ENCODE measurements at places on chromosomes 11 and 22.

- DNase-seq: peak; percentile 44
These were observed 27.2 kb upstream of the PDGFD start for GRCh38 chr11:104191124-104191523.

DNA sequence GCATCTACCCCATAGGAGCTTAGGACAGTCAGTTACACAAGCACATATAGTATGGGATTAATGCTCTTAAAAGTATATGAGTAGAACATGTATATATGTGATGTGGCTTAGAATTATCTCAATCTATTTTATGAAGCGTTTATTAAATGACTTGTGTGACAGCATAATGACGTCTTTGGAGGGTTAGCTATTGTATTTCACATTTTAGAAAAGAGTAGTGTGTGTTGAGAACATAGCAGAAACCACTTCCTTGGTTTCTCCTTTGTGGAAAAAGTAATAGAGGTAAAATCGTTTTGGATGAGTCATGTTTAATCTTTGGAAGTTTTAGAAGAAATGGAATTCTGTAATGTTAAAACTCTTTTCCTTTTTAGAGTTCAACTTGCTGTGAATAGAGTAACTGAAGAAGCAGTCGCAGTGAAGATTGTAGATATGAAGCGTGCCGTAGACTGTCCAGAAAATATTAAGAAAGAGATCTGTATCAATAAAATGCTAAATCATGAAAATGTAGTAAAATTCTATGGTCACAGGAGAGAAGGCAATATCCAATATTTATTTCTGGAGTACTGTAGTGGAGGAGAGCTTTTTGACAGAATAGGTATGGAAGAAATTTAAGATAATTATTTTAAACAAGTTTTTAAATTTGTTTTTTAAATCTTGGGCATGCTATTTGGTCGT lies 2.4 kb downstream of the CHEK1 start:
- no peak for DNase-seq

DNA sequence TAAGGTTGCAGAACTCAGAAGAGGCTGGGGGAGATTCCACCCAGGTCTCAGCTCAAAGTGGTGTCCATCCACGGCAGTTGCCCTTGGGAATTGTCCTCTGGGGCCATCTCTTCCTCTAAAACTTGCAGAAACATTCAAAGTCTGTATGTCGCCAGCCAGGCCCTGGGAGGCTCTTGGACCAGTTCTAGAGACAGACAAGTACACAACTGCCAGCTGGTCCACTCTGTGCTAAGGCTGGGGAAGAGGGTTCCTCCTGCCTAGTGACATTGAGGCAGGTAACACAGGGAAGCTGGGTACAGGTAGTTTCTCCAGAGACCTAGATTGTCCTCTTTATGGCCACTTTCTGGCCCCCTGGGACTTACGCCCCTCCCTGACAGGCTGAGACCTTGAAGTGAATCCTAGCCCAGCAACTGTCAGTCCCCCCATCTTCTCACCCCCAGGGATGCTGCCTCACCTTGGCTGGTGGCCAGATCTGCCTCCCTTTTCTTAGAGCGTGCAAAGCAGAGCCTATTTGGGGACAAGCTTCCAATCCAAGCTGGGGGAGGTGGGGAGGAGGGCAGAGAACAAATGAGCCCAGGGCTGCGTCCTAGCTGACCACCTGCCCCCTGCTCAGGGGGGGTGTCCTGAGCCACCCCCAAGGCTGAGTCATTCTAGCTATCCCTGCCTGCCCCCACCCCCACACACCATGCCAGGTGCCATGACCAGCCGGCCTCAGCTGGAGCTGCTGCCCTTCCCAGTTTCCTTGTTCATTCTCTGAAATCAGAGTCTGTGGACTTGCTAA lies 8.4 kb downstream of the FAM83F start:
- no peak for DNase-seq

- DNase-seq: no peak
These were observed 52.4 kb downstream of the TECTA start for GRCh38 chr11:121153472-121153871.

DNA sequence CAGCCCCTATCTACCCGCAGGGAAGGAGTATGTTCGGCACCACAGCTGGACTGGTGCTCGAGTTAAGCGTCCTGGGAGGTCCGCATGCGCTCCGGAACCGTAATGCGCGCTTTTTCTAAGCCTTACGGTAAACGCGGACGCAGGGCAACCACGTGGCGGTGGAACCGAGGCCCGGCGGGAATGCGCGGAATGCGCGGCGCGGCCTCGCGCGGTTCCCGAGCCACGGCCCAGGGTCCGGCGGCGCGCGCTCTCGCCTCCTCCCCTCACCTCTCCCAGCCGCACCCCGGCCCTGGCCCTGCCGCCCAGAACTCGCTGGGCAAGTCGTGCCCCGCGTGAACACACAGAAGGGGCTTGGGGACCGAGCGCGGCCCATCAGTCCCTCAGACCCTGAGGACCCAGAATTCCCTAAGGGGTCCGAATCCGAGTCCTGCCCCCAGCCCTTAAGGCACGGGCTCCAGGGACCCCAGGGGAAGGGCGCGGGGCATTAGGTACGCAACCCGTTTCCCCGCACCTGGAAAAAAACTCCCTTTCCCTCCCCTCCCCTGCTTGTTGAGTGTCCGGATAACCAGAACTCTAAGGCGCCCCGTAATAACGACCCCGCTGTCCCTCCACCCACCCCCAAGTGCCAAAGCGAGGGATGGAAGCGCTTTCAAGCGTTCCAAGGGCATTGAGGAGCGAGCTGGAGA lies 4.3 kb upstream of the CCND1 start:
- peak; percentile 94 for DNase-seq

Data from AG10803 (cell line).